ENCODE measurements at places on chromosomes 3 and 15.

DNA sequence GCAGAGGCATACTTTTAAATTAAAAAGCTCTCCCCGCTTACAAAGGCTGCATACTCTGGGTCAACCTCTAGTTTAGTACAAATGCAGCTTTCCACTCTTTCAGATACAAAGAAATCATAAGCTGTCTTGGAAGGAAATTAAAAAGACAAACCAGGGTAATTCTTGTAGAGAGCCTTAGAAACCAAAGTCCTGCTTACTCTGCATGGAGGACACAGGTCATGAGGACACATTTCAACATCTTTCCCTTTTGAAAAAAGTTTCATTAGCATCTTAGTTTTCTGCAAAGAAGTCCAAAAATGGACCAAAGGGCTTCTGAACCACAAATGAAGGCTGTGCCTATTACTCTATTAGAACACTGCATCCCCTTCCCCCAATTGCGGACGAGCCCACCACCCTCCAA is 50.5 kb upstream of the WNT5A start:
- no peak for DNase-seq

DNA sequence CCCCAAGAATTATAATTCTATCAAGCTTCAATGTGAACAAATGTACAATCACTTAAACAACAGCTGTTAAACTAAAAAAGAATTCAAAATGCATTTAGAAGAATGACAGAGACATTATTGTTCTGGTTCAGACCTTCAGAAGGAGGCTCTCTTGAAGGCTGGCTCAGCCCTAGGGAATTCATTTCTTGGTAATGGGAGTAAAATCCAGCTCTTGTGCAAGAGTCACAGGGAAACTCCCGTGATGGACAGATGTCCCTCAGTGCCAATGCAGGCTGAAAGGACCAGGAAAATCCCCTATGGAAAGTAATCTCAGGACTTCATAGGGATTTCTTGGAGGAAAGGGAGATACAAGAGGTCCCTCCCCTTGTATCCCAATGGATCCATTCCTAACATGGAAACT is 149.9 kb upstream of the STT3B start:
- no peak for DNase-seq

DNA sequence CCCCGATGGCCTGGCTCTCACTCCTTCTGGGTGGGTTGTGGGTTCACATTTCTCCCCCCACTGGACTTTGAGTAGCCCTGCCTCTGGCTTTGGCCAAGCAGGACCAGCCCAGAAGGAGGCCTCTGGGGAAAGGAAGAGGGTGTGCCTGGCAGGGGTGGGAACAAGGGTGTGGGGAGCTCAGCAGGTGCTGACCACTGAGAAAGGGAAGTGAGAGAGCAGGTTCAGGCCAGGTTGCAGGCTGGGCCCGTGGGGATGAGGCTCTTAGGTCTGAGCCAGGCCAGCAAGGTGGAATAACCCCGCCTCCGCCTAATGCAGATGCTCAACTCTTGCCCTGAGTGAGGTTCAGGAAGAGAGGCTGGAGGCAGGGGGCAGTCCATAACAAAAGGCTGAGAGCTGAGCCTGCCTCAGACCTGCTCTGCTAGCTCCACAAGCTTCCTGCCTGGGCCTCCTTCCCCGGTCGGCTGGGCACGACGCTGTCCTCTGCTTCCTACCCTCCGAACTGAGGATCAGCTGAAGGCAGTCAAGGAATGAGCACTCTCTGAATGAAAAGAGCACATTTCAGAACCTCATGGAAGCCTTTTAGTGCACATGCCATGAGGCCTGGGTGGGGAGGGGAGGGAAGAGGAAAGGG is 82.7 kb downstream of the TLE3 start:
- DNase-seq = no peak

GRCh38 chr3:160806094-160806493 is 50.1 kb downstream of the PPM1L start:
- no peak for DNase-seq

DNA sequence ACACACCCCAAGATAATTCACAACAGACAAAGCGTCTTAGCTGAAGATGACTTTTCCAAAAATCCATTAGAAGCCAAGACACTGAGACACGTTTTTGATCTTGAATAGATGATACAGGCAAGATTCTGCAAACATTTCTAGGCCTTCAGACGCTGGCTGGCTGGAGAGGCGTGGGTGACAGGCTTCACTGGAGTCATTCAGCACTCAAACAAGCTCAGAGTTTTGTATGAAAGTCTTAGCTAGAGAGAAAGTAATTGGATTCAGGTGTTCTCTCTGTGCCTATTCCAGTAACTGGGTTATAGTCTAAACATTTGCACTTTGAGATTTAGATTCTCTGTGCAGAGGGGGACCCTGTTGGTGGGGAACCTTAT is 147.7 kb upstream of the BHLHE40 start:
- no peak for DNase-seq

- no peak for DNase-seq
These were observed 105.1 kb upstream of the IGF1R start for GRCh38 chr15:98543237-98543636.

DNA sequence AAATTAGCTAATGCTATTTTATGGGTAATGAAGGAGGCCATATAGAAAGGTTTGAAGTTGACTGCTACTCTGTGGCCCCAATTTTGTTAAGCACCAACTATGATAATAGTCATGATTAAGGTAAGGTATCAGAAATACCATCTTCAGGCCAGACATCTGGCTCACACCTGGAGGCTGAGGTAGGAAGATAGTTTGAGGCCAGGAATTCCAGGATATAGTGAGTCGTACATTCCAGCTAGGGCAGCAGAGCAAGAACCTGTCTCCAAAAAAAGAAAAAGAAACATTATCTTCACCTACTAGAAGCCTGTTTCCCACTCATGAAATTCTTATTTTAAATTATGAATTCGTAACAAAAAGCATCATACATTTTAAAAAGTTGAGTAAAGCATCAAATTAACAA is 64.4 kb downstream of the LRRC28 start:
- DNase-seq = no peak

- DNase-seq = no peak
These were observed 782.4 kb upstream of the ROBO1 start for GRCh38 chr3:80550174-80550573.

DNA sequence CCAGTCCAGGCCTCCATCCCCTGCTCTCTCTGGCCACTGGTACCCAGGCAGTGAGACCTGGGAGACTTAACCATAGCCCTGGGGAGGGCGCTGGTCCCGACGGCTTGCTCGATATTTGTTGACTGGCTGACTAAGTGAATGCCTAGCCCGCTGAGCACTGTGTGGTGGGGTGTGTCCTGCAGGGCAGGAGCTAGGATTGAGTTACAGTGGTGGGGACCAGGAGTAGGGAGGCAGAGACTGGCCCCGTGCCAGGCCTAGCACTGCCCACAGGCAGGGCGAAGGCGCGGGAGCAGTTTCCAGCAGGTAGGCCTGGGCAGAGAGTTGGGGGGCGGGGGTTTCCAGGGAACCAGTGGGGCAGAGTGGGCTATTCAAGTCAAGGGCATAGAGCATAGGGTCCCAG is at the start of gene VILL:
Gene VILL, plus strand, starts transcription at position 260 of the 400 bp plus-strand sequence. CDS start 2,887 bp downstream, outside the sequence.
- peak; percentile 87 for DNase-seq

- DNase-seq = no peak
These were observed 1.9 kb downstream of the VGLL4 start for GRCh38 chr3:11641683-11642430.

DNA sequence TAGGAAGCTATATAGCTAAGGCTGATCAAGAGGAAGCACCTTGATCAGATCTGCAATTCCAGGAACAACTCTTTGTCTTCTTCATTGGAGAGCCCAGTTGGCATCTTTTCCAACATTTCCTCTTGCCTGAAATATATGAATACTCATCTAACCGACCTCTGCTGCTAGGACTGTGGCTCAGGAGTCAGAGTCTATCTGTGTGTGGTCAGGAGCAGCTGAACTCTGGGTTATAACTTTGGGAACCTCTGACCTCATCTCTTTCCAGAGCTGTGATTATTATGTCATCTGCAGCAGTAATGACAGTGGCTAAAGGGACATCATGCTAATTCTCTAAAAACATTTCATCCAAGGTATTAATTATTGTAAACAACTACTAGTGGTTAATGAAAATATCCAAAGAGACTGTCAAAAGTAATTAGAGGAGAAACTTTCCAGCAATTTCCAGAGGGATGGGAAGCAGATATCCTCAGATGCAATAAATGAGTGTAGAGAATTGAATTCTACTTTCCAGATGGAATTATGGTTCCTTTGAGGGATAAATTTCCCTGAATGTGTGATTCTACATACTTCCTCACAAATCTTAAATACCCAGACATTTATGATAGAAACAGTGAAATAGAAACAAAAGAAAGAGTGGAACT is 11.5 kb upstream of the SPINK8 start:
- no peak for DNase-seq

DNA sequence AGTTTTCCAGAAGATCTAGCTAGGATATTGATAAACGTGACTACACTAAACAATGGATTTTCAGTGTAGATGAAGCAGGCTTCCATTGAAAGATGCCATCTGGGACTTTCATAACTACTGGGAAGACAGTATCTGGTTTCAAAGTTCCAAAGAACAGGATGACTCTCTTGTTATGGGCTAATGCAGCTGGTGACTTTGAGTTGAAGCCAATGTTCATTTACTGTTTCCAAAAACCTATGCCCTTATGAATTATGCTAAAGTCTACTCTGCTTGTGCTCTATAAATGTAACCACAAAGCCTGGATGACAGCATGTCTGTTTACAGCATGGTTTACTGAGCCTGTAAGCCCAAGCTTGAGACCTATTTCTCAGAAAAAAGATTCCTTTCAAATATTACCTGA is 245.4 kb downstream of the GBE1 start:
- no peak for DNase-seq

GRCh38 chr15:40439461-40439959 is 1.2 kb upstream of the BAHD1 start:
- no peak for DNase-seq

DNA sequence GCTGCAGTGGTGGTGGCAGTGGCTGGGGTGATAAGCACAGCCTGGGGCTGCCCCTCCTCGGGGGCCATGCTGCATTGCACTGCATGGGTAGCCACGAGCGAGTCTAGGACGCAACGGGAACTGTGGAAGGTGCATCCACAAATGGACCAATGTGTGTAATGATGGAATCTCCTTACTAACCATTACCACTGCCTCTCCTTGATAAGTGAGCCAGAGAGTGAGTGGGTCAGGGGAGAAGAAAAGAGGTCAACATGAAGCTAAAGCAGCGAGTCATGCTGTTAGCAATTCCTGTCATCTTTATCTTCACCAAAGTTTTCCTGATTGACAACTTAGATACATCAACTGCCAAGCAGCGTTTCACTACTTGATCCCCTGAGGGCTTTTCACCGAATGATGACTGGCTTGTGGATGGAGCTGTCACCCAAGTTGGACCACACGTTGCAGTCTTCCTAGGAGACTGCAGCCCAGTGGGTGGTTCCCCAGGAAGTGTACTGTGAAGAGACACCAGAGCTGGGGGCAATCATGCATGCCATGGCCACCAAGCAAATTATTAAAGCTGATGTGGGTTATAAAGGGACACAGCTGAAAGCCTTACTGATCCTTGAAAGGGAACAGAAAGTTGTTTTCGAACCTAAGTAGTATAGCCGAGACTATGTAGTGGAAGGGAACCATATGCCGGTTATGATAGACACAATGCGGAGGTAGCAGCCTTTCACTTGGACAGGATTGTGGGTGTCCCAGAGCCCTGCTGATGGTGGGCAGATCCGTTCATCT is 20.6 kb downstream of the SAMD7 start:
- no peak for DNase-seq

DNA sequence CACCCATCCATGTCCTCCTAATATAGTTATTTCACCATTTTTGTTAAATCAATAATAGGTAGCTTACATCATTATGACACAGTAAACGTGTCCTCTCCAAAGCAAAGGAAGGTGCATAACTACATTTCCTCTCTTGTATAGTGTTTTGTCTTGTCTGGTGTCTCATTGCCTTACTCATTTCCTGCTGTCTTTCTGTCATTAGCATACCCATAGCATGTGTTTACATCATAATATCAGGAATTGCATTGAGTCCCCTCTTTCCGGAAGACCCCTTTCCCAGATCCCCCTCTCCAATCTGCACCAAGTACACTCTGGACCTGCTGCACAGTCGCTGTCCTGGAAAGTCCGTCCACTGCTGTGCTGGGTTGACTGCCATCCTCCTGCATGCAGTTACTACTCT is 47.9 kb downstream of the SOX14 start:
- no peak for DNase-seq

- no peak for DNase-seq
These were observed 110.4 kb downstream of the TPRG1 start for GRCh38 chr3:189282189-189282588.

DNA sequence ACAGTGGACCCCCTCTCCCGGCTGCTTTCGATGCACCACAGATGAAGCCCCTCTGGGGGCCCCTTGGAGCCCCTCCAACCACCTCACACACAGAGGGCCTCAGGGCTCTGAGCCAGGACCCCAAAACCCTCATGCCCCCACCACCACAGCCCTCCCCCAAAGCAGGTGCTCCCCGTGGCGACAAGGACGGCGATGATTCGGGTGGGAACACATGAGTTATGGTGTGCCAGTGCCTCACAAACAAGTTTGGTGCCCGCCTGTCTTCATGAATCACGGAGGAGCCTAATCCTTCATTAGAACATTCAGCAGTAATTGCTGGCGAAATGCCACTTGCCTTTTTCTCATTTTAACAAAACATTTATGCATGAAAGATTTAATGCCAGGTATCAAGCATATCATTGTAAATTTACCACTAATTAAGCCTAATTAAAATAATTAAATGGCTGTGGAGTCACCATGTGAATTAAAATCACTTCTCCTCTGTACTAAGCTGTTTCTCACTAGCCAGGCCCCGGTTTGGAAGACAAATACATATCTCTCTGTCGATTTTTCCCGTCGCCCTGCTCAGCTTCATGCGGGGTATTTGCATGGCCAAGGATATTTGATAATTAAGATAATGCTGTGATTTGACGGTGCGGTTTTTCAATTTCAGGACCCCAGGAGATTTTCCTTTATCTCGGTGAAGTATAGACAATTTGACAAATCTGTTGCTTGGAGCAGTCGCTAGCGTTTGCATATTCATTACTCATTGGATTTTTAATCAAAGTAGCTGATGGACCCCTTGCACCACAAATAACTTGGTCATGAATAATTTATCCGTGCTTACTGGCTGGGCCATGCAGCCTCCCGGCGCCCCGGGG is 157.0 kb downstream of the TLE3 start:
- DNase-seq = no peak

DNA sequence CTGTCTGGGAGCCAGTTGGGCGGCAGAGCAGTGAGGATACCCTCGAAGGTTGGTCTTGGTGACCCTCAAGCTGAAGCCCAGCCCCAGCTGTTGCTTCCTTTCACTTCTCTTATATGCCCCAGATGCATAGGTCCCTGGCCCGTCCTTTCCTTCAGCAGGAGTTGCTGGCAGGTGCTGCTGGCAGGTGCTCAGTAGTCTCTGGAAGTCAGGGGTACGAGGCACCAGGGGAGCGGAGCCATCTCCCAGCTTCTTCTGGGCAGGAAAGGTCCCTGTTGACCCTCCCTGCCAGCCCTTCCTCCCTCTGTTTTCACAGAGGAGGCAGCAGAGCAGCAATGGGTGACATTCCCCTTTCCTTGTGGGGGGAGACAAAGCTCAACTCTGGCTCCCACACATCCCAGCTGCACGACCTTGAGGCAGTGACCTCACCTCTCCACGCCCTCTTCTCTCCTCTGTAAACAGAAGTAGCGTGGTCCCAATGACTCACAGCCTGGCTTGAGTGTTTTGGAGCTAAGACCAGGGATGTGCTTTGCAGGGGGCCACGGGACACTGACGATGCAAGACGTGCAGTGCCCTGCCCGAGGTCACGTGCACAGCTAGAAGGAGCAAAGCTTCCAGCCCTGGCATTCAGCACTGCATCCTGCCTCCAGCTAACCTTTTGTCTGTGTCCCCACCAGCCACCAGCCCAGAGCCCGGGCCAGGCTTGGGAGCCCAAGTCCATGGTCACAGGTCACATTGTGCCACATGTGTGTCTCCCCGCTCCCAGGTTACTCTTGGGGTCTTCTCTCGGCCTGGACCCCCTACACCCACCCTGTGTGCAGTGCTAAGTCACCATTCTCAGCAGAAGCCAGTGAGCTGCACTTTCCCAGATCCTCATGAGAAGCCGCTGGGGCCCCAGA is 49.7 kb downstream of the SLC6A6 start:
- no peak for DNase-seq

Data from mesenteric fat pad (tissue), 1 donor.